ENCODE measurements at places on chromosomes 5 and 9. TPM values are rescaled to one million over a fixed set of nuclear protein-coding genes. Genes with fewer than 3 reads are reported as not detected.

DNA sequence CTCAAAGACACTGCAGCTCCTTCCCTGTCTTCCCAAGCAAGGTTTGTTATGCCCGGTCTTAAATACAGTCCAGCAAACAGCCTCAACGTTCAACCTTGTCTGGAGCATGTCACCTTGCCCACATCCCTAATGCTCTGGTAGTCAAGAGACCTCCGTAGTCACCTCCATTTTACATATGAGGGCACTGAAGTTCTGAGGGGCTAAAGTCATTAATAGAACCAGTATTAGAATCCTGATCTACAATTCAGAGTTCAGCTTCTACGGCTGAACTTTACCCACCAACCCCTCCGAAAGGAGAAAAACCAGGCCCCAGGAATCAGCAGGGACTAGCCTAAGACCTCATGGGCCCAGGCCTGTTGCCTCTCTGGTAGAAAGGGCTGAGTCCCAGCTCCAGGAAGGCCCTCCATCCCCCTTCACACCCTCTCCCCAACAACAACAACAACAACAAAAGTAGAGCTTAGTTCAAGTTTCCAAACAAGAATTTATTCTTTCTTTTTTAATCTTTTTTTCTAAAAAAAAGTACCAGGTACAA is 795 bp upstream of the STOML2 start:
- peaks cover 17% of the 10 kb centered on the region for H3K36me3 ChIP-seq
- H3K4me3 ChIP-seq = peak overlapping the region; percentile 87
- peak overlapping the region; percentile 76 for H3K27ac ChIP-seq
- peaks cover 9% of the 10 kb centered on the region for H3K4me1 ChIP-seq

DNA sequence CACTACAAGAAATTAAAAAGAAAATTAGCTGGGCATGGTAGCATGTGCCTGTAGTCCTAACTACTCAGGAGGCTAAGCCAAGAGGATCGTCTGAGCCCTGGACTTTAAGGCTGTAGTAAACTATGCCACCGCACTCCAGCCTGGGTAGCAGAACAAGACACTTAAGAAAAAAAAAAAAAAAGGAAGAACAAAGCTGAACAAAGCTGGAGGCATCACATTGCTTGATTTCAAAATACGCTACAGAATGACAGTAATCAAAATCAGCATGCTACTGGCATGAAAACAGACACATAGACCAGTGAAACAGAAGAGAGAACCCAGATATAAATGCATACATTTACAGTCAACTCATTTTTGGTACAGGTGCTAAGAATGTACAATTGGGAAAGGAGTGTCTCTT is 14.5 kb upstream of the OTULIN start:
- H3K4me3 ChIP-seq = no peak overlapping the region
- no peak overlapping the region for H3K27ac ChIP-seq
- H3K27me3 ChIP-seq = peaks cover 7% of the 10 kb centered on the region
- no peaks in the 10 kb centered on the region for H3K4me1 ChIP-seq
- DNase-seq = no peak

GRCh38 chr9:16449076-16449730 is 421.3 kb downstream of the BNC2 start:
- no peaks in the 10 kb centered on the region for H3K36me3 ChIP-seq
- H3K4me1 ChIP-seq = no peaks in the 10 kb centered on the region

GRCh38 chr9:85942913-85943709 is 2.2 kb downstream of the NAA35 start:
- peaks cover 15% of the 10 kb centered on the region for H3K36me3 ChIP-seq
- H3K4me1 ChIP-seq = peaks cover 19% of the 10 kb centered on the region
- DNase-seq = no peak
- no peaks in the 10 kb centered on the region for H3K27me3 ChIP-seq
- peak overlapping the region; percentile 70 for H3K4me3 ChIP-seq

DNA sequence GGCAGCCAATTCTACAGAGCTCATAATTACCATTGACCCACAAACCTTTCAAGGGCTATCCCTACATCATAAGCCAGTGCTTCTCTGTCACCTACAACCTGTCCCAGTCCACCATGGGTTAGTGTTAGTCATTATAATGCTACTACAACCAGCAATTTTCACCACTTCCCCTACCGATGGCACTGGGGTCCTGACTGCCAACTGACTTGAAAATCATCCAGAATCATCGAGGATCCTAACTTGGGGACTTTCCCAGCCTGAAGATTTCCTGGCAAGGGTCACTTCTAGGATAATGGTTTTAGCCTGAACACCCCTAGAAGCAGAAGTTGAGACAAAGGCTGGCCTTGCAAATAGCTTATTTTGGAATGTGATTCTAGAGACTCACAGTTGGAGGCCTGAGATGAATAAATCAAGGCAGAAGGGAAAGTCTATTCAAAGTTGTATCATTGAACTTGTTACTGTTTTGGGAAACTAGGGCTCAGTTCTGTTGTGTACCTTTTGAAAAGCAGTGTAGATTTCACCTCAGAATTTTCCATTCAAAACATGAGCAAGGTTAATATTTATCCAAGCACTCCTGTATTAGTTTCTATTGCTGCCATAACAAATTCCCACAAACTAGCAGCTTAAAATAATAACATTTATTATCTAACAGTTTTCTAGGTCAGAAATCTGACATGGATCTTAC is 633.0 kb downstream of the LRRC70 start:
- H3K27ac ChIP-seq = no peak overlapping the region
- no peak overlapping the region for H3K4me3 ChIP-seq
- H3K36me3 ChIP-seq = no peaks in the 10 kb centered on the region
- H3K27me3 ChIP-seq = no peaks in the 10 kb centered on the region
- no peaks in the 10 kb centered on the region for H3K4me1 ChIP-seq

GRCh38 chr9:100848726-100849125 is 179.8 kb upstream of the PLPPR1 start:
- H3K27me3 ChIP-seq = peaks cover 21% of the 10 kb centered on the region
- no peaks in the 10 kb centered on the region for H3K4me1 ChIP-seq
- no peak for DNase-seq
- H3K36me3 ChIP-seq = no peaks in the 10 kb centered on the region
- no peak overlapping the region for H3K27ac ChIP-seq
- no peak overlapping the region for H3K4me3 ChIP-seq

GRCh38 chr9:129058965-129059795 is 21.7 kb upstream of the DOLPP1 start:
- DNase-seq = no peak
- 0 out of 2 replicates have a peak, but pooled peaks cover 4% of the 10 kb centered on the region for H3K36me3 ChIP-seq
- H3K27ac ChIP-seq = peak overlapping the region; percentile 1

- H3K4me3 ChIP-seq = no peak overlapping the region
- H3K36me3 ChIP-seq = no peaks in the 10 kb centered on the region
- no peak for DNase-seq
- no peak overlapping the region for H3K27ac ChIP-seq
Observed at GRCh38 chr5:56681346-56681745, 134.0 kb upstream of the MAP3K1 start.

DNA sequence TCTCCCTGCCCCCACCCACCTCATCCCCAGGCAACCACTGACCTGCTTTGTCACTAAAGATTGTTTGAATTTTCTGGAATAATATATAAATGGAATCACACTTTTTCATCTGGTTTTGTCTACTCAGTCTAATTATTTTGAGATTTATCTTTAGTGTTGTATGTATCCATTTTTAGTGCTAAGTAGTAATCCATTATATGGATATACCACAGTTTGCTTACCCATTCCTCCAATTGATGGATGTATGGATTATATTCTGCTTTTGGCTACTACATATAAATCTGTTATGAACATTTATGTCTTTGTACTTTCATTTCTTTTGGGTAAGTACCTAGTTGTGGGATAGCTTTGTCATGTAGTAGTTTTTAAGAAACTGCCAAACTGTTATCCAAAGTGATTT is 14.5 kb upstream of the ZNF622 start:
- no peaks in the 10 kb centered on the region for H3K36me3 ChIP-seq
- DNase-seq = no peak
- H3K4me1 ChIP-seq = no peaks in the 10 kb centered on the region
- H3K27ac ChIP-seq = no peak overlapping the region
- no peak overlapping the region for H3K4me3 ChIP-seq

Gene IL9
- not detected for total RNA-seq

DNA sequence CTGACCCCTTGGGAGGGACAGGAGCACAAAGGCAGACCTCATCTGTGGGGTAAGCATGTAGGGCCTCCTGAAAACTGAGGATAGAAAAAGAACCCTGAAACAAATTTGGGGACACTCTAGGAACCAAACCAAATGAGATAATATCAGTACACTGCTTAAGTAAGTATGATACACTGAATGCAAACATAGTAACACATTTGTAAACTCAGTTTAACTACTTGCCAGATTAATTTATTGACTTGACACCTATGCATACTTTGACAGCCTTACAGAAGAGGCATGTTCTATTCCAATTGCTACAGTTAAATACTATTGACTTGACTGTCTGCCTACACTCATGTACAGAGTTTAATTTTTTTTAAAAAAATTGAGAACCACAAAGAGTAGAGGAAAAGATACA is 1070.8 kb upstream of the SEMA6A start:
- H3K27ac ChIP-seq = no peak overlapping the region
- H3K4me1 ChIP-seq = no peaks in the 10 kb centered on the region
- H3K36me3 ChIP-seq = no peaks in the 10 kb centered on the region
- no peak overlapping the region for H3K4me3 ChIP-seq
- no peaks in the 10 kb centered on the region for H3K27me3 ChIP-seq

- no peaks in the 10 kb centered on the region for H3K36me3 ChIP-seq
- DNase-seq = peak; percentile 65
- no peaks in the 10 kb centered on the region for H3K4me1 ChIP-seq
- no peak overlapping the region for H3K4me3 ChIP-seq
- H3K27me3 ChIP-seq = no peaks in the 10 kb centered on the region
Observed at GRCh38 chr9:69027355-69028097, 8.0 kb upstream of the FXN start.

- DNase-seq = no peak
- peaks cover 15% of the 10 kb centered on the region for H3K4me1 ChIP-seq
- H3K27me3 ChIP-seq = peaks cover 8% of the 10 kb centered on the region
- no peak overlapping the region for H3K27ac ChIP-seq
Observed at GRCh38 chr5:76252437-76252836, 150.6 kb upstream of the IQGAP2 start.

- H3K36me3 ChIP-seq = no peaks in the 10 kb centered on the region
- no peaks in the 10 kb centered on the region for H3K4me1 ChIP-seq
- H3K27me3 ChIP-seq = peaks cover 25% of the 10 kb centered on the region
- DNase-seq = no peak
Observed at GRCh38 chr9:96177005-96177718, 124.8 kb downstream of the HSD17B3 start.

DNA sequence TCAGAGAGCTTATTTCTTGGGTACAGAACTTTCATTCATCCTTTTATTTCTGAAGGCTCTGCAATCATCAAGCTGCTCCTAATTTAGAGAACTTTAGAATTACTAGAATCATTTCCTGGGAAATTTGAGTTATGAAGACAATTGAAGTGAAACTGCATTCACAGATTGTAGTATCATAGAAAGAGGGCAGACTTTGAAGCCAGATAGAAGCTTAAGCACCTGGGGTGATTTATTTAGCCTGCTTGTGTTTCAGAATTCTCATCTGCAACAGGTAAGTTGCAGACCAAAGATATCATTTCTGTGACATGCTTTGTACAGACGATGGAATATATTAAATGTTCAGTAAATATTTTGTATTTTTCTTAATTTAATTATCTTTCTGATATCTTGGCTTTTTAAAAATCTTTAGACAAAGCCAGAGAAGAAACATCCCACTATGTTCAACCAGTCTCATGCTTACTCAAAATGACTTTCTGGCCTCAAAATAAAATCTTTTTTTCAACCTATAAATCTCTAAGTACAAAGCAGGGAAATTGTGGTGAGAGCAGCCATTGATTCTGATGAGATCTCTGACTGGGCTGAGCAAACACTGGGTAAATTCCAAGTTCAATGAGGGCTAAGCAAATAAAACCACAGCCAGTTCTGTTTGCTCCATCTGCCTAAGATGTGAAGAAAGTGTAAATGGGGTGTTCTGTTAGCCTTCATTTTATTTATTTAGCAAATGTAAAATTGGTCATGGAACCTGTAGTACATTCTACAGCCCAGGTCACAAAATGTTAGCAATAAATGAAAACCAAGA is 264.7 kb upstream of the CCNG1 start:
- H3K27me3 ChIP-seq = no peaks in the 10 kb centered on the region
- H3K4me1 ChIP-seq = no peaks in the 10 kb centered on the region
- H3K36me3 ChIP-seq = no peaks in the 10 kb centered on the region

Gene PCDHGB7
- total RNA-seq = 0.54 TPM

- H3K36me3 ChIP-seq = no peaks in the 10 kb centered on the region
- H3K27ac ChIP-seq = no peak overlapping the region
- H3K4me3 ChIP-seq = no peak overlapping the region
- H3K27me3 ChIP-seq = no peaks in the 10 kb centered on the region
- H3K4me1 ChIP-seq = no peaks in the 10 kb centered on the region
Observed at GRCh38 chr9:121707477-121708424, 56.3 kb downstream of the DAB2IP start.
